ENCODE measurements at places on chromosomes 2 and 18.
A peak's percentile ranks its signal among the peaks of the same experiment; 100 is the strongest.

DNA sequence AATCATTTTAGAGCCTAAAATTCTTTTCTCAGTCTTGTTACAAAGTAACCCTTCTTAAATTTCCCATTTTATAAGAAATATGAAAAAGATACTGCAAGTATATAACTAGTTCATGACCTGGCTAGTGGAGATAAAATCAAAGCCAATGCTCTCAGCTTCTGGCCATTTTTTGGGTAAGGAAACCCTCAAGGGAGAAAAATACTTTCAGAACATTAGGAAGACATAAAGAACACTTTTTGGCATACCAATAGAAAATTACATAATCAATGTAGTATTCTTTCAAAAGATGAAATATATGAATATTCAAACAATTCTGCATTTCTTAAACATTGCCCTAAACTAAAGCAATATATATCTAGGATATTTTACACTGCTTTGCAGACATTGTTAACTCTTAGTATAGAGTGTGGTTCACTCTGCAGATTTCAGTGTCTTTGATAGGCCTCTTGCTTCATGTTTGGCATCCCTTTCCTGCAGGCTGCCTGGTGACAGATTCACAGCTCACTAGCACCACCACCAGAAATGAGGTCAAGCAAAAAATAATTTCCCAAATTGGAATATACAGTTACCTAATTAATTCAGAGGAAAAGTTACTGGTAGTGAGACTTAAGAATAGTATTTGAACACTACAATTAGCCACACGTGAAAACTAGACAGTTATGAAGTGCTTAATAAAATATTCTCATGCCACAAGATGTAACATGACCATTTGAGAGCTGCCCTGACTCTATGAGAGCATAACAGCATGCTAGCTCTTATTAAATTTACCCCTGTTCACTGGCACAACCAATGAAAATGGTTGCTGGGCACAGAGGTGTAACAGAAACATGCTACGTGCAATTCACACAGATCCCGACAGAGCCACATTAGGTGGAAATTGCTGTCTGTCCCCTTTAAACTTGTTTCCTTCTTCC is 36.0 kb downstream of the PAIP2B start:
- peak; percentile 3 for DNase-seq

GRCh38 chr2:143394062-143394461 is 264.8 kb downstream of the ARHGAP15 start:
- DNase-seq: no peak

GRCh38 chr18:35158728-35159450 is 81.9 kb upstream of the ZNF397 start:
- DNase-seq: peak; percentile 59

DNA sequence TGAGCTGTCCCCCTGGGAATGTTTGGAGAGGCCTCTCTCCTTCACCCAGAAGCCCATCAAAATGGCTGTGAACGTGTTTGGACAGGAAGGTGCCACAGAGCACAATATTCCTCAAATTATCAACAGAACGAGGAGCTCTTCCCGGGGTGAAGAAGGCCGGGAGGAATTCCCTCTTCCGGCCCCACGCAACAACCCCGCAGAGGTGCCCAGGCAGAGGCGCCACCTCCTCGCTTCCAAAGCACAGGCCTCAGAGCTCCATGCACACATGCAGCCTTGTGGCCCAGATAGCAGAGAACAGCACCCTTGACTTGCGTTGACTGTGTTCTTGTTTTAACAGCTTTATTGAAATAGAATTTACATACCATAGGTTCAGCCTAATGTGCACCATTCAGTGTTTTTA is 152.5 kb upstream of the SALL3 start:
- no peak for DNase-seq

GRCh38 chr18:37265382-37265781 is 300.2 kb downstream of the CELF4 start:
- DNase-seq: no peak

- DNase-seq: no peak
These were observed 476.5 kb upstream of the ACVR2A start for GRCh38 chr2:147368306-147368705.

- DNase-seq: no peak
These were observed 77.5 kb downstream of the DIS3L2 start for GRCh38 chr2:232038881-232039485.

DNA sequence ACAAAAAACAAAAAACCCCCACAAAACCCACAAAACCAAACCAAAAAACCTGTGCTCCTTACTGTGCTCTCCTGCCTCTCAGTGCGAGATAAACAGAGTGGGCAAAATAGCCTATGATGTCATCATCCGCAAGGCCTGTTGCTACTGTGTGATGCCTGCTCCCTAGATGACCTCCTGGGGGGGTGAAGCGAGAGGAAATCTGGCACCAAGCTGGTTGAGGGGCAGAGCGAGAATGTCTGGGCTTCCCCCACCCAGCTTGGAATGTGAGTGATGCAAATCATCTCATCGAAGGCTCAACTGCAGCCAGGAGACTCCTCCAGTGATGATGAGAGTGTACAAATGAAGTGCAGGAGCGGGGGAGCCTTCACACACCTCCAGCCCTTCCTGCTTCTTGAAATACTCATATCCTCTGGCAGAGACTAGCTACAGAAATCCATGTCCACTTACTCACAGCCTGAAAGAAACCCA is 57.7 kb upstream of the MAP4K3 start:
- DNase-seq: no peak

GRCh38 chr2:105540642-105541041 is 141.8 kb upstream of the FHL2 start:
- no peak for DNase-seq

DNA sequence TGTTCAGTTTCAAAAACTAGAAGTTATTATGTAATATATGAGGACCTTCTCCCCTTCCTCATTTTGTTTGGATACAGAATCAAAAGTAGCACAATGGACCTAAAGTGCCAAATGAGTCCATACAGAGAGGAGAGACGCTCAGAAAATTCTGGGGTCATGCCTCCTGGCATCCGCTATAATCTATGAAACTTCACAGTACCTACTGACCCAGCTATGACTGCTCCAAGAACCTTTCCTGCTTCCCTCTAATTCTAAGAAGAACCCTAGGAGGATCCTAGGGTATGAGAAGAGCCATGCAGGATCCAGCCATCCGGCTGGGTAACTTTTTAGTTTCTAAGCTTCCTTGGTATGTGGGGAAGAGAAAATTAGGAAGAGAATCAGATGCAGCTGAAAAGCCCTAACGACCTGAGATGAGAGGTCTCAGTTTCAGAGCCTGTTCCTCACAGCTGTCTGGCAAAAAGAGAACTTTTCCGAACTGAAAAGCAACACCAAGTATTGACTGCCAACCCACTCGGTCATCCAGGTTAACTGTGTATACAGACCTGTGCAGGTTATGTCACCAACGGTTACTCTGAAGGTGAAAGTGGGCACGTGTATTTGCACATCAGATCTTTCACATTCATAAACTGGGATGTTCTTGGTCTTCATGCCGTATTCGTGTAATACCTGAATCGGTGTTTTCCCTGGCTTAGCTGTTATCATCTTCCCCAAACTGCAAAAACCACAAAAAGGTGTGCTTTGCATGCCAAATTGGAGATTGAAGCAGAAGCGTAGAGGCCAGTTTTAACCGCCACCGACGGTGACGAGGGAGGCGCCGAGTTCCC is 1.1 kb downstream of the PRKRA start:
- DNase-seq: no peak

DNA sequence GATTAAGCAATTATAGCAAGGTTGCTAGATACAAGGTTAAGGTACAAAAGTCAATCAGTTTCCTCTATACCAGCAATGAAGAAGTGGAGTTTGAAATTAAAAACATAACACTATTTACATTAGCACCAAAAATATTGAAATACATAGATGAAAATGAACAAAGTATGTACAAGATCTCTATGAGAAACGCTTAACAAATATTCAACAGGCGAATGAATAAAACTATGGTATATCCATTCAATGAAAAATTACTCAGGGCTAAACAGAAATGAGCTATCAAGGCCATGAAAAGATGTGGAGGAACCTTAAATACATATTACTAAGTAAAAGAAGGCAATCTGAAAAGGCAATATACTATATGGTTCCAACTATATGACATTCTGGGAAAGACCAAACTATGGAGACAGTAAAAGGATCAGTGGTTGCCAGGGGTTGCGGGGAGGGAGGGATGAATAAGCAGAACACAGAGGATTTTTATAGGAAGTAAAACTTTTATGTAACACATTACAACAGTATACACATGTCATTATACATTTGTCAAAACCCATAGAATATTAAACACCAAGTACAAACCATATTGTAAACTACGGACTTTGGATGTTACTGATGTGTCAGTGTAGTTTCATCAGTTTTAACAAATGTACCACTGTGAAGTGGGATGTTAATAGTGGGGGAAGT is 62.1 kb downstream of the RMDN2 start:
- no peak for DNase-seq

- DNase-seq: no peak
These were observed 40.2 kb upstream of the SKA1 start for GRCh38 chr18:50334546-50335152.

GRCh38 chr2:220077488-220077887 is 450.1 kb downstream of the SLC4A3 start:
- DNase-seq: no peak
